ENCODE measurements at places on chromosomes 1 and 21. TPM values are rescaled to one million over a fixed set of nuclear protein-coding genes. Genes with fewer than 3 reads are reported as not detected.
A peak's percentile ranks its signal among the peaks of the same experiment; 100 is the strongest.

DNA sequence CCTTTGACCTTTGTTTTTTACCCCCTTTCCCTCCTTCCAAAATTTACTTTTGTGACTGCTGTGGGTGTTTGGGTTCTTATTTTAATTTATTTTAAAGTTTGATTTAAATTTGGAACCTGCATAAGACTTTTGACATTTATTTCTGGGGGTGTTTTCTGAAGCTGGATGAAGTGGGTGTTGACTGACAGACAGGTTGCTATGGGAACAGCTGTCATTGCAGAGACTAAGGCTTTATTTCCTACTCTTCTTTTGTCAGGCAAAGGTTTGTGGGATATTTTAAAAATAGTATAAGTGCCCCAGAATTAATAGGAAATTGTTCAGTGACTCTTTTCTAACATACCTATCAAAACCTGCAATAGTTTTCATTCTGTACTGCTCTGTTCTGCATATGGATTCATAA, 290.8 kb upstream of the ESRRG start:
- no peak for DNase-seq

The PDPN gene
- total RNA-seq: 14.9 TPM

GRCh38 chr1:195828325-195828724, 779.9 kb downstream of the KCNT2 start:
- no peak for DNase-seq

The HDAC1 gene
- 29.9 TPM for total RNA-seq

The CAMSAP2 gene
- total RNA-seq: 37.9 TPM

DNA sequence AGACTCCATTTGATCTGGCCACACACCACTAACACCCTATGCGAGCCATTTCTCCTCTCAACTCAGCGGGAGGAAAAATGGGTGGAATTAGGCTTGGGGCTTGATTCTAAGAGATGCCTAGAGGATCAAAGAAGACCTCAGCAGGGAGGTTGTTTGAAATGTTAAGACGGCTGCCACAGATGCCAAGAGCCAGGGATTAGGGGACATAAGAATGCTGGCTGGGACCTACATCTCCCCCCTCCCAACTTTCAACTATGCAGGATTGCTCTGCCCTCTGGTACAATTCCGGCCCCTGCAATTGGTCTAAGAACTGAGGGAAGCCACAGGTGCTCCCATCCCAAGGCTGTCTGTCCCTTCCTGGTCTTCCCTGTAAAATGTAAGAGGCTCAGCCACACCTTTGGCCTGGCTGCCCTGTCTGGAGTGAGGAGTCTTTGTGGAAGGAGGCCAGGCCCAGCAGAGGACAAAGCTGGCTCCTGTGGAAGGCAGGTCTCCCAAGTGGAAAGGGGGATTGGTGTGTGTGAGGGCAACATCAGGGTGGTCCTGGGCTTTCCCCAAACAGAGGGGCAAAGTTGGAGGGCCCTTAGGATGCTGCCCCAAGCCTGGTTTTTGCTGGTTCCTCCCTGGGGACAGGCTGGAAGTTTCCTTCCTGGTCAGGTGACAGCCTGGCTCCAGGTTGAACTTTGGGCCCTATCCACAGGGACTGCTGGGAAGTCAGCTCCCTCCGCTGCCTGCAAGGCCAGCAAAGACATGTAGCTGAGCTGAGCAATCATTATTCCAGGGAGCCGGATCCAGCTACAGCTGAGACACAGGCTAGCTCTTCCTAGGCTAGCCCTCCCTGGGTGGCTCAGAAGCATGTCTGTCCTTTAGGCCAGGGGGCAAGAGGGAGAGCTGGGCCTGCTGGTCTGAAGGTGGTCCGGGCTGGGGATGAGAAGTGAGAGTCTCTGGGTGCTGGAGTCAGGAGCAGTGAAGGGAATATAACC, 34.5 kb upstream of the SYNC start:
- DNase-seq: no peak

GRCh38 chr1:18999359-18999758, 42.9 kb upstream of the IFFO2 start:
- DNase-seq: no peak

DNA sequence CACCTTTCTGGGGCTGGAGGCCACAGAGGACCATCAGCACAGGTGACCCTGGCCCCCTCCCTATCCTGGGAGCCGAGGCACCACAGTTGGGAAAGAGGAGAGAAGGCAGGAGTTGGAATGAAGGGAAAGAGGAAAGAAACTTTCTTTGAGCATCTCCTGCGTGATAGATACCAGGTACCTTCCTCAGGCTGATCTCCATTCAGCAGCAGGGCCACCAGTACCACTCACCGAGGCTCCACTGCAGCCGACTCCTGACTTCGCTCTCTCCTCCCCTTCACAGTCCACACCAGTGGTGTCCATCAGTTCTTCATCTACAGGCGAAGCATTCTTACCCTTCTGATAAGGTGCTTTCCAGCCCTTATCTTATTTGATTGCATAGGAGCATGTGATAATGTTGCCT, 55.3 kb downstream of the LGR6 start:
- DNase-seq: peak; percentile 27

DNA sequence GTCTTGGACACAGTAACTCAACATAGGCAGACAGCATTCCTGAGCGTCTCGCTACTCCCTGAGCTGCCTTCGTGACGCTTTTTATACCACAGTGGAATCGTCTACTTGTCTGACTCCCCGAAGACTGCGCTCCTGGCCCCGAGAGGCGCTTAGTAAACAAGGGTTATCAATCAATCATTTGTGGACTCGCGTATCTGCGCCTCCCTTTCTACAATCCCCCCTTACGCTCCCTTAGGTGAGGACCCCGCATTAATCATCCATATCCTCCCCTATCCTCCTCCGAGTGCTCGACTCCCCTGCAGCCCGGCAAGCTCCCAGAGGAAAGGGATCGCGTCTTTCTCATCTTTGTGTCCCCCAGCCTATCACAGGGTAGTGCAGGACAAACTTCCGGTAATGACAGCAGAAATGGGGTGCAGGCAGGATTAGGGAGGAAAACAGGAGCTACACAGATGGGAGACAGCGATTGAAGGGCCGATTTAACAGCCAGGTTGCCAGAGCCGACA, 522 bp downstream of the TMEM59 start:
- DNase-seq: no peak

- DNase-seq: no peak
Observed at GRCh38 chr1:216596281-216596862, 126.9 kb downstream of the ESRRG start.

The FCGR2B gene
- 5.6 TPM for total RNA-seq

DNA sequence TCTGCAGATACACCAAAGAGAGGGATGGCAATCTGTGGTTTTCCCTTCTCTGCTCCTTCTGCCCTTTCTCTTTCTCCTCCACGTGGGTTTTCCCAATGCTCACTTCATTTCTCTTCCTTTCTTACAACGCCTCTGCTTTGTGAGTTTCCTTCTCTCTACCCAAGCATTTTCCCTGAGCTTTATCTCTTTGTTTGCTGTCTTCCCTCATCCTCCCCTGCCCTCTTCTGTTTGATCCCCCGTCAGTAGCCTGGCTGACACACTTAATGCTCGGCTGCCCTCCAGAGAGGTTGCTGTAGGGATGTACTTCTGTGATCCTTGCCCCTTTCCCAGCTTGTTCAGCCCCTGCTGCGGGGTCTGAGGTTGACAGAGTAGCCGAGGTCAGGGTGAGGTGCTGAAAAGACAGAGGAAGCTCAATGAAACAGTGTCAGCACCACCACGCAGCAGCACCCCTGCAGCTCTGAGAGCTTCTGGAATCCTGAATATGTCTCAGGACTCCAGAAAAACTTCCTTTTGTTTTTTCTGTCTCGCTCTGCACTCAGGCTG, 6.0 kb downstream of the EDARADD start:
- DNase-seq: no peak

- no peak for DNase-seq
Observed at GRCh38 chr1:220221269-220221668, 51.0 kb downstream of the RAB3GAP2 start.

The KRTAP11-1 gene
- total RNA-seq: not detected

The BATF3 gene
- total RNA-seq: 1.9 TPM

The C1orf159 gene
- 5.4 TPM for total RNA-seq

DNA sequence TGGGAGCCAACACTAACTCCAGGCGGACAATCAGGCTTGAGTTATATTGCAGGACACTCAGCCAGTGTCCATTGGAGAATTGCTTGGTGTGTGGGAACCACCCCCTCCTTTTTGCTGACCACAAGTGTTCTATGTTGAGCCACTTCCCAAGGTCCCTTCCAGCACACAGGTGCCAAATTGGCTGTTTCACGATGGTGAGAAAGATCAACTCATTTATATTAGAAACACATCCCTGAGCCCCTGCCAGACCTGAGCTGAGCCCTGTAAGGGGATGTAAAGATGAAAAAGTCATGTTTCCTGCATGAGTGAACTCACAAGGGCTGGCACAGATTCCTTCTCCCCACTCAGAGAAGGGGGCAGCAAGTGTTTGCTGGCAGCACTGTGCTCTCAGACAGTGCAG, 96.5 kb downstream of the KCNN3 start:
- DNase-seq: no peak

The KRTAP21-2 gene
- not detected for total RNA-seq

The ATP1A2 gene
- 147 TPM for total RNA-seq

DNA sequence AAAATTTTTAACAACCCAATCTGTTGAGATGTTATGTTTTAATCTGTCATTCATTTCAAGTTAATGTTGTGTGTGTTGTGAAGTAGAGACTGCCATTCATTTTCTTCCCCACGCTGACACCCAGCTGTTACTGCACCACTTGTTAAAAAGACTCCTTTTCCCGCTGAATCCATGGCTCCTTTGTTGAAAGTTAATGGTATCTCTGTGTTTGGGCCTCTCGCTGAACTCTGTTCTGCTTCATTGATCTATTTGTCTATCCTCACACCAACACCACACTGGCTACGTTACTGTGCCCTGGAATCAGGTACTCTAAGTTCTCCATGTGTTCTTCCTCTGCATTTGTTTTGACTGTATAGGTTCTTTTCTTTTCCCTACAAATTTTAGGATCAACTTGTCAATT, 58.2 kb downstream of the PDE9A start:
- DNase-seq: no peak

DNA sequence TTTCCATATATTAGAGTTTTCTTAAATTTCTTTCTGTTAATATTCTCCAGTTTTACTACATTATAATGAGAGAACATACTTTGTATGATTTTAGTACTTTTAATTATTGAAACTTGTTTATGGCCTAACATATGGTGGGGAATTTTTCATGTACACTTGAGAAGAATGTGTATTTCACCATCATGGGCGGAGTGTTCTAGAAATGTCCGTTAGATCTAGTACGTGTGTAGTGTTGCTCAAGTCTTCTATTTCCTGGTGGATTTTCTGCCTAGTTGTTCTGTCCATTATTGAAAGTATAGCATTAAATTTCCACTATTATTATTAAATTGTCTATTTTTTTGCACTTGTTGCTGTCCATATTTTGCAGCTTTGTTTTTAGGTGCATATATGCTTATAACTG, 64.0 kb upstream of the RGS21 start:
- DNase-seq: no peak
